Hepatocyte (in vitro differentiated cells): ENCODE measurements at places on chromosomes 7 and 10. TPM values are rescaled to one million over a fixed set of nuclear protein-coding genes. Genes with fewer than 3 reads are reported as not detected.

Gene INHBA
- 8.2 and 10.8 TPM in 2 replicates for total RNA-seq

Gene SAP25
- total RNA-seq = not detected in 2 replicates

Gene SLC26A5
- 0.08 and 0.30 TPM in 2 replicates for total RNA-seq

DNA sequence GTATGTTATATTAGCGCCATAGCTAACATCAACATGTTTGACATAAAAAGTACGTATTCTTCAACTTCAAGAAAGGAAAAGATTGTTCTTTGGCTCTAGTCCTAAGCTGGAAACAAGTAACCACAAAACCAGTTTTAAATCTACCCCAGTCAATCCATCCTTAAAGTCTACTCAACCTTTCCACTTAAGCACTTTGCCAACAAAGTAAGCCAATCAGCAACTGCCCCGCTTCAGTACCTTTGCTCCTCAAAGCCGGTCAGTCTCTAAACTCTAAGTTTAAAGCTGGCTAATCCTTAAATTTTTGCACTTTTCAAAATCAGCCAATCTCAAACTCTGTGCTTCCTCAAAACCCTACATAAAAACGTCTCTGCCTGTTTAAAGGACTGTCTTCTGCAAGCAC, 8.1 kb downstream of the ZNF438 start:
- H3K4me1 ChIP-seq = no peaks in the 10 kb centered on the region
- no peaks in the 10 kb centered on the region for H3K36me3 ChIP-seq
- H3K27me3 ChIP-seq = no peaks in the 10 kb centered on the region
- H3K4me3 ChIP-seq = no peak overlapping the region
- no peak overlapping the region for H3K27ac ChIP-seq

DNA sequence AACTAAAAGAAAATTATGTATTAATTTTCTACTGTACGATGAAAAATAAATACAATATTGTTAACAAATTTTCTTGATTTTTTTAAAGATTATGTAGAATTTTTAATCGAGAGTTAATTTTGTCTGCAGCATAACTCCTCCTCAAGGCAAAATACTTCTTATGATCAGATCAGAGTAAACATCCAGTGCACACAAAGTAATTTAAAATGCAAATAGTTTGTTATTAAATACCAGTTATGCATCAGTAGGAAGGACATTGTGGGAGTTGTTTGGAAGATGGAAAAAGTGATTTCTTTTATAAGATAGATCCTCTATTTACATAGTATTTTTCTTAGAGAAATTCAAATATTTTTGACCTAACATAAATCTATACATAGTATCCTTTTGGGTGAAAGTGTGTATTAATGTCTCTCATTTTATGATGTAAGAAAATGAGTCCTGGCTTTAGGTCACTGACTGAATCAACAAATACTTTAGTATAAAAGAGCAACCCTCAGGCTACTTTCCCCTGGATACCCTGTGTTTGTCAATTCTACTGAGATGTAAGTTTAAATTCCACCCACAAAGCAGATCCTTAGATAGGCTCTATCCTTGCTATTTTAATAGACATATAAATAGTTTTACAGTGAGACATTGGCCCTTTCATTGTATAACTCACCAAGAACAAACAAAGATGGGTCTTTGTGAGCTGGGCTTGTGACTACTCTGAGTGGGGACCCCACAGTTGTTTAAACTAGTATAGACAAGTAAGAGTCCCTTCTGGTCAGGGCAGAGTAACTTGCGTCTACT, 1133.7 kb downstream of the GATA3 start:
- H3K4me1 ChIP-seq = no peaks in the 10 kb centered on the region
- no peaks in the 10 kb centered on the region for H3K27me3 ChIP-seq
- no peak for DNase-seq
- H3K36me3 ChIP-seq = no peaks in the 10 kb centered on the region
- H3K4me3 ChIP-seq = no peak overlapping the region
- no peak overlapping the region for H3K27ac ChIP-seq

Gene CTAGE8
- 2.5 and 5.2 TPM in 2 replicates for total RNA-seq

Gene ADARB2
- total RNA-seq = 0.13 and 1.4 TPM in 2 replicates

DNA sequence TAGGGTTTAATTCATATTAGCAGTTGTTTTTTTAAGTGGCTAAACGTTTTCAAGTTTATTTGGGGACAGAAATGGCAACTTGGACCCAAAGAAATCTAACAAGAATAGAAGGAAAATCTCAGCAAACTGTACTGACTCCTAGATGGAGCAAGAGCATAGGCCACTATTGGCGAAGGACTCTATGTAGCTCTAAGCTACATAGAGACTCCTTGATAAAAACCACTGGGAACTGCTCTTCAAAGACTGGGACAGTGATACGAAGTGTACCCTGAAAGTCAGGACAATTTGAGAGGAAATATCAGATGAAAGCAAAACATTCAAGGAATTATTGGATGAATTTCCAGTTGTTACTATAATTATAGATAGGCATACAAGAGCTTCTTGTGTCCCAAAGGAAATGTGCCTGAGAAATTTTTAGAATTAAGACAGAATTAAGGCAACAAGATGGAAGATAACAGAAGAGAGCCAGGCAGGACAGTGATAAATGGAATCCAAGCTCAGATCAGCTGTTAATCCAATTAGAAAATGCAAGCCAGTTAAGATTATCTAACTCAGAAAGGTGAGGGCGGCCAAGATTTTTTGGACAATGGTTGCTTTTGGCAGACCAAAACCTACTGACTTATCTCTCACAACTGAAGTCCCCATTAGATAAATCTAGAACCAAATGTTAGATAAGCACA, 103.7 kb upstream of the IFRD1 start:
- H3K27ac ChIP-seq = no peak overlapping the region
- DNase-seq = no peak
- H3K4me3 ChIP-seq = no peak overlapping the region

DNA sequence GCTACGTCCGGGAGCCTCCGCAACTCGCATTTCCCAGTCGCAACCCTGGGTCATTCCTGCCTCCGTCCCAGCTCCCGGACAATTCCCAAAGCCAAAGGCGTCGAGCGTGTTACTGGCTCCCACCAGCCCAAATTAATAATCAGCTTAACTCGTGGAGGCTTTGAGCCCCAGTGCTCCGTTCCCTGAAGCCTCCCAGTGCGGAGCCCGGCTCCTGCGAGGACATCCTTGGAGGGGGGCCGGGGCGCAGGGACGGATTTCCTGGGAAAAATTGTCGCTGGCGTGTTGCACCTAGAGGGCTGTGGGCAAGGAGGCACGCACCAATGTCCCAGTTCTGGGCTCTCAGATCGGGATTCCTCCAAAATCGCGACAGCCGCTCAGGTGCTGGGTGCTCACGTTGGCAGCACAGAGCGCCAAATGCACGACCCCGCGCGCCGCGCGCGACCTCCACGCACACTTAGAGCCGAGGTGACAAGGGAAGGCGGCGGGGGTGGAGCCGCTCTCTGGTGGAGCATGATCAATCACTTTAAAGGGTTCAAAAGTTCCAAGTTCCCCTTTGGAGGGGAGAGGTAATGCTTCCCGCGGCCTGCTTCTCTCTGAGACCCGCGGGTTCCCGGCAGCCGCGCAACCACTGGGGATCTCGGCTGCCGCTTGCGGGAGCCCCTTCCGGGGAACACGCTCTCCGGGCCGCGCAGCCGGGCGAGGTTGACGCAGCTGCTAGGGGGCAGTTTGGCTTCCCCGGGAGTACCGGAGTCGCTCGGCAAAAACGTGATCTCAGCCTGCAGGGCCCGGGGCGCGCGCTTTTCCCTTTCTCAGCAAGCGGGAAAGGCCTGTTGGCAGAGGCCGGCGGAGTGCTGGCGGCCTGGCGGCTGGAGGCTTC, 25.5 kb downstream of the SKIDA1 start:
- peak; percentile 62 for DNase-seq
- H3K36me3 ChIP-seq = no peaks in the 10 kb centered on the region
- H3K4me3 ChIP-seq = no peak overlapping the region
- H3K4me1 ChIP-seq = peaks cover 16% of the 10 kb centered on the region

GRCh38 chr10:116995648-116996047, 9.3 kb downstream of the SHTN1 start:
- no peak overlapping the region for H3K27ac ChIP-seq
- DNase-seq = no peak
- no peaks in the 10 kb centered on the region for H3K27me3 ChIP-seq
- no peaks in the 10 kb centered on the region for H3K4me1 ChIP-seq

DNA sequence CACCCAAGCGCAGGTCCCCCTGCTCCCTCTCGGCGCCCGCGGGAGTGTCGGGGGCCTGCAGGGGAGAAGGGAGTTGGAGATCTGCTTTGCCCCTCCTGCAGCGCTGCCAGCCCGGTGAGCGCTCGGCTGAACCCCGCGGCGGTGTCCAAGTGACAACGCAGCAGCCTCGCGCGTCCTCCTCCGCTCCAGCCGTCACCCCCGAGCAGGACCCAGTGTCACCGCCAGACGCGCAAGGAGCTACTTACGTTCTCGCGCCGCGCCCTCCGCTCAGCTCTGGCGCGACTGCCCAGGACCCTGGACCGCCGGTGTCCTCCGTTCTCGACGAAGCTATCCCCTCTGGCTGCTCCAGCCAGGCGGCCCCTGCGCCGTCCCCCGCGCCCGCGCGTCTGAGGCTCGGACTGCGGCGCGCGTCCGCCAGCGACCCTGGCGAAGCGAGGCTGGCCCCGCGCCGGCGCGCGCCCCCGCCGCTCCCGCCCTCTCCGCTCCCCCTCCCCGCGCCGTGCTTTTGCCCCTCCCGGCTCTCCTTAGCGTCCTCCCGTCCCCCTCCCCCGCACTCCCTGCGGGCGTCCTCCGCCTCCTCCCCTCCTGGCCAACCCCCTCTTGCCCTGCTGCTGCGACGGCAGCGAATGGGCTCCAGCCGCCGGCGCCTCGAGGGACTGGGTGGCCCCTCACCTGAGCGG, at the start of gene NRCAM:
TSS of gene NRCAM (minus strand) at position 439 of the 680 bp plus-strand sequence. CDS start 216,372 bp downstream, outside the sequence.
- H3K4me1 ChIP-seq = no peaks in the 10 kb centered on the region
- H3K36me3 ChIP-seq = no peaks in the 10 kb centered on the region
- peak; percentile 88 for DNase-seq
- H3K27me3 ChIP-seq = peaks cover 39% of the 10 kb centered on the region
- peak within 1 kb of the TSS; percentile 83 for H3K4me3 ChIP-seq
- peak within 1 kb of the TSS; percentile 44 for H3K27ac ChIP-seq

- H3K36me3 ChIP-seq = no peaks in the 10 kb centered on the region
- H3K4me1 ChIP-seq = peaks cover 11% of the 10 kb centered on the region
- H3K27ac ChIP-seq = peak overlapping the region; percentile 64
- H3K4me3 ChIP-seq = no peak overlapping the region
Observed at GRCh38 chr7:148447221-148447849, 143.2 kb upstream of the C7orf33 start.

DNA sequence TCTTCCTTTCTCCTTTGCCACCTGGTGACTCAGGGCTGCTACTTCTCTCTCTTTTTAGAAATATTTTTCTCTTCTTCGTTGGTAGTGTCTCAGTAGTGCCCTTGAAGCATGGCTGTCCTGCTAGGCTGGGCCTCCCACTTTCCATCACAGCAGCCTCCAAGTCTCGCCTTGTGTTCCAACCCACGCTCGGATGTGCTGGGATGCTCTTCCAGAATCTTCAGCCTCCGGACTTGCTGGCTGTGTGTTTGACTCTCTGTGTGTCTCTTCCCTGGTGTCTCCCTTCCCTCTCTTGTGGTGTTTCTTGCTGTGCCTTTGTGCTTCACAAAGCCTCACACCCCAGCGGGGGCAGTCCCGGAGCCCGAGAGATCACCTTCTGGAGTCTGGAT, 100.5 kb downstream of the INPP5A start:
- no peak overlapping the region for H3K4me3 ChIP-seq
- DNase-seq = no peak
- H3K27me3 ChIP-seq = no peaks in the 10 kb centered on the region
- peaks cover 6% of the 10 kb centered on the region for H3K4me1 ChIP-seq
- H3K36me3 ChIP-seq = no peaks in the 10 kb centered on the region
- H3K27ac ChIP-seq = no peak overlapping the region

Gene FFAR4
- 0.16 TPM in 1 of 2 replicates, not detected in the other for total RNA-seq

Gene TFAM
- 26.0 and 41.6 TPM in 2 replicates for total RNA-seq

Gene TRIM50
- total RNA-seq = 7.5 and 9.8 TPM in 2 replicates

- H3K27me3 ChIP-seq = no peaks in the 10 kb centered on the region
- H3K4me1 ChIP-seq = peaks cover 6% of the 10 kb centered on the region
- DNase-seq = peak; percentile 76
Observed at GRCh38 chr10:89392974-89393373, 551 bp downstream of the IFIT1 start.

DNA sequence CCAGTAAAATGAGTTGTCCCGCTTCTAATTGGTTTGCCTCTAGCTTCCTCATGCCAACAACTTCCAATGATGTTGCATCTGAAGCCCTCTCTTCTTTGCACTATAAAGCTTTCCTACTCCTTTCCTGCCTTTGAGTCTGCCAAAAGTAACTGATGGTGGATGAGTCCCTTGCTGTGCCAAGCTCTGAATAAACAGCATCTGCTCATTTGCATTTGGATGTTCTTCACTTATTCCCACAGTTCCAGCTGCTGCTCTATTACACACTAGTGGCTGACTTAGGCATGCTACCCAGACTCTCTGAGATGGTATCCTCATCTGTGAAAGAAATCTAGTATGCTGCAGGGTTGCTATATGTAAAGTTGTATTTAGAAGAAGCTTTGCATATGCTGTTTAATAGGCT, 24.9 kb downstream of the SFR1 start:
- DNase-seq = no peak
- no peaks in the 10 kb centered on the region for H3K4me1 ChIP-seq
- H3K4me3 ChIP-seq = no peak overlapping the region
- H3K36me3 ChIP-seq = no peaks in the 10 kb centered on the region
- H3K27me3 ChIP-seq = no peaks in the 10 kb centered on the region

- no peaks in the 10 kb centered on the region for H3K36me3 ChIP-seq
- no peaks in the 10 kb centered on the region for H3K27me3 ChIP-seq
- H3K4me1 ChIP-seq = peaks cover 16% of the 10 kb centered on the region
Observed at GRCh38 chr7:118312966-118313365, 88.5 kb downstream of the ANKRD7 start.

- H3K36me3 ChIP-seq = no peaks in the 10 kb centered on the region
- no peaks in the 10 kb centered on the region for H3K27me3 ChIP-seq
- H3K4me3 ChIP-seq = no peak overlapping the region
- no peak overlapping the region for H3K27ac ChIP-seq
- no peaks in the 10 kb centered on the region for H3K4me1 ChIP-seq
- DNase-seq = no peak
Observed at GRCh38 chr7:31002256-31002655, 38.5 kb downstream of the GHRHR start.

Gene OR2A7
- total RNA-seq = 3.3 and 6.2 TPM in 2 replicates

Gene ZNF735
- not detected in 2 replicates for total RNA-seq

GRCh38 chr7:20132585-20132984, 84.6 kb downstream of the MACC1 start:
- H3K27ac ChIP-seq = no peak overlapping the region
- H3K4me3 ChIP-seq = no peak overlapping the region
- DNase-seq = no peak
- H3K4me1 ChIP-seq = peaks cover 11% of the 10 kb centered on the region
- no peaks in the 10 kb centered on the region for H3K27me3 ChIP-seq

DNA sequence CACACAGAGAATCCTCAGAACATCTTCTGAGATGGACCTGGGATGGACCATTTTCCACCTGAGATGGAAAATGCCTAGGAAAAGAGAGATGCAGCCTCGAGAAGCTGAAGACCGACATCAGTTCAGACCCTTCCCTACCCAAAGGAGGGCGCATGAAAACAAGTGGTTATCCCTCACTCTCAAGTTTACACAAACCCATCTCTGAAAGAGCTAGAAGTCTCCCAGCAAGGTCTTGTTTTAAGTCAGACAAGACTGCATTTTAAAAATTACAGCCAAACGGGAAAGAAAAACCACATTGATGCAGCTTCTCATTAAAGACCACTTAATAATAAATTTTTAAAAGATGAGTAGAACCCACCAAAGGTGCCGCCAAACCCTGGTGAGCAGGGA, 1.3 kb downstream of the RAPGEF5 start:
- peak overlapping the region; percentile 49 for H3K4me3 ChIP-seq
- peak overlapping the region; percentile 82 for H3K27ac ChIP-seq
- peaks cover 11% of the 10 kb centered on the region for H3K4me1 ChIP-seq
- no peaks in the 10 kb centered on the region for H3K27me3 ChIP-seq
